T-helper 2 cell (primary cell): ENCODE measurements at places on chromosomes 13 and 19.

- DNase-seq, result no peak
Measured at GRCh38 chr19:3983542-3983914, 1.7 kb downstream of the EEF2 start.

DNA sequence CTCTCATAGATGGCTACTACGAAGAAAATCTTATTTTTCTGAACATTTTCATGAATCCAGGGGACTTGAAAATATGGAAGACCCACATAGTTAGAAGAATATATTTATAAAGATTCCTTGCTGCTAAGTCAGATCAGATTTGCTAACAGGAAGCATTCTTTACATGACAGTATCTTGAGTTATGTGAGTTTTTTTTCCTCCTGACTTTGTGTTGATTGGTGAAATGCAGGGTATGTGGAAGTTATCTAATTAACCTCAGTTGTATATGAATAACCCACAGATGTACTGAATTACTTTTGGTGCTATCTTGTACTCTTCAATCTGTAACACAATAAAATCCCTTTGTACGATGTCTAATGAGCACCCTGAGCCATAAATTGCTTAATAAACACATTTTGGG is 53.8 kb downstream of the ESD start:
- DNase-seq, result no peak

DNA sequence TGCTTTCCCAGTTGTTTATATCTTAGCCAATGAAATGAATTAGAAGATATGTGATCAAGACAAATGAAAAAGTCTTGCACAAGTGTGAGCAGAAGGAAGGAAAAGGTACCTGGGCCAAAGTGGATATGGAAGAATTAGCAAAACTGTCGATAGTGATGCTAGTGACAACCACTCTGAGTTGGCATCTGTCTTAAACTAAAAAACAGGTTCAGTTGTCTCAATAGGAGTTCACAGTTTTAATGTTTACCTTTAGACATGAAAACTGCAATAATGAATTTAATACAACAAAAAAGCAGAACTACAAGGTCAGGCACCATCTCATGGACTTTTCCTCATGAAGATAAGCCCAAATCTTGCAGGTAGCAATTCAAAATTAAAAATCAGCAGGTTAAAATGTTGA is 688.5 kb downstream of the EFNB2 start:
- no peak for DNase-seq

GRCh38 chr19:1255186-1256161 is 7.1 kb downstream of the MIDN start:
- no peak for DNase-seq

- no peak for DNase-seq
Measured at GRCh38 chr19:40356681-40357595, 8.4 kb downstream of the PLD3 start.

GRCh38 chr13:96968027-96968426 is 26.2 kb downstream of the OXGR1 start:
- no peak for DNase-seq

GRCh38 chr13:46687810-46688209 is 109.2 kb downstream of the ESD start:
- no peak for DNase-seq

DNA sequence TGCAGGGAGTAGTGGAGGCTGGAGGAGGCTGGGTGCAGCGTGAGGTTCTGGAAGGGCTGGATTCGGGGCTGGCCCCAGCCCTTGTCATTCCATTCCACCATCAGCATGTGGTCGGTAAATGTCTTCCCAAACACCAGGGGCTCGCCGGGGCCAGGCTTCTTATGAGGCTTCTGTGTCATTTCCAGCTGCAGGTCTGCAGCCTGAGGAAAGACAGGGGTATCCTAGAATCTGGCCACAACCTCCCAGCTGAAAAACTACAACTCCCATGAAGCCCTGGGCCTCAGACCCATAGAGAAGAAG is 4.4 kb downstream of the BCAT2 start:
- no peak for DNase-seq

GRCh38 chr19:5313307-5313706 is 27.3 kb downstream of the PTPRS start:
- DNase-seq, result no peak

DNA sequence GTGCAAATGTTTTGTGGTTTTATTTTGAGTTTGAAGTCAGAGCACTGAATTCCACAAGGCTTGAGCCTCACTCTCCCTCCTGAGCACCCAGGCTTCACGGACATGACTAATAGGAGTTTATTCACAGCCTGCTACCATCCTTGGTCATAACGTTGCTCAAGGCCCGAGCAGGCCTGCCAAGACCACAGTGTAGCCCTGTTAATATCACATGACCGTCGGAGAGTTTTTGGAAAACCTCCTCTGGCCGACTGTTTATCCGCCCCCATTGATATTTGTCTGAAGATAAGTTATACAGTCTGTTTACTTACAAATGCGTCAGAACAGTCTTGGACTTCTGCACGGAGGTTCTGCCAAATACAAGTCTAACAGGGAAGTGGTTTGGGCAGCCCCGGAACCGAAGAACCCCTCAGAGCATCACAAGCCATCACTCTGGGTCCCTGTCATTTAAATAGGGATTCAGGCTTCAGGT is 89.9 kb downstream of the COL4A2 start:
- no peak for DNase-seq

DNA sequence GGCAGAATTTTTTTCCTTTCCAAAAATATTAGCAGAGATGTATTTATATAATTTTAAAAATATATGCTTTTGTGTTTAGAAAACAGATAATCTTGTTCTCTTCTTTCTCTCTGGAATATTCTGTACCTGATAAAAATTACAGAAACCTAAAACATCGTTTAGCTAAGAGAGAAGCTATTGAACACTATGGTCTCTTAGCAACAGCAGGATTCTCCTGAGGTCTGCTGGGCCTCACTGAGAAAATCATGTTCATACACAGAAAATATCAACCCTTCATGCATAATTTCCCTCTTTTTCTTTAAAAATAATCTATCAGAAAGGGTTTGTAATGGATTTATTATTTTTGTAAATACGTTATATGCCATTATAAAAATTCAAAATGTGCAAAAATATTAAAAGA is 242.2 kb downstream of the DCLK1 start:
- DNase-seq, result no peak

DNA sequence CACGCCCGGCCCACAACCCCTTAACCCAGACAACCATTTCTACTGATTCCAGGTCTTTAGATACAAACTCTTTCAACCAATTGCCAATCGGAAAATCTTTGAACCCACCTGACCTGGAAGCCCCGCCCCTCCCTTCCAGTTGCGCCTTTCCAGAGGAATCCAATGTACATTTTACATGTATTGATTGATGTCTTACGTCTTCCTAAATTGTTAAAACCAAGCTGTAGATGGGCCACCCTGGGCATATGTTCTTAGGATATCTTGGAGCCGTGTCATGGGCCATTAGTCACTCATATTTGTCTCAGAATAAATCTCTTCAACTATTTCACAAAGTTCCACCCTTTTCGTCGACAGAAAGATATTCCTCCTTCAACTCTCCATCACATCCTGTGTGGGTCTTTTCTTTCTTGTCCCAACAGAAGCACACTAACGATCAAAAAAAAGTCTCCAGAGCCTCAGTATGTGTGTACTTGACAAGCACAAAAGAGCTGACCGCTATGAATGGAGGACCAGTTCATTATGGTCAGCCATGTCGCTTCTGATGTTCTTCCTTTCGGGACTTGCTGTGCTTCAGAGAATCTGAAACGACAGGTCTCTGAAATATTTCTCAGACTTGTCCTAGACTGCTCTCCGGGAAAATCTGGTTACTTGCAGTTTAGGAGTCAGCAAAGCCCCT is 601 bp upstream of the ZNF749 start:
- no peak for DNase-seq

- no peak for DNase-seq
Measured at GRCh38 chr19:16038196-16038695, 38.0 kb upstream of the TPM4 start.

- no peak for DNase-seq
Measured at GRCh38 chr19:44883922-44884321, 7.1 kb upstream of the TOMM40 start.

- no peak for DNase-seq
Measured at GRCh38 chr19:30226464-30227011, 145.6 kb upstream of the ZNF536 start.

DNA sequence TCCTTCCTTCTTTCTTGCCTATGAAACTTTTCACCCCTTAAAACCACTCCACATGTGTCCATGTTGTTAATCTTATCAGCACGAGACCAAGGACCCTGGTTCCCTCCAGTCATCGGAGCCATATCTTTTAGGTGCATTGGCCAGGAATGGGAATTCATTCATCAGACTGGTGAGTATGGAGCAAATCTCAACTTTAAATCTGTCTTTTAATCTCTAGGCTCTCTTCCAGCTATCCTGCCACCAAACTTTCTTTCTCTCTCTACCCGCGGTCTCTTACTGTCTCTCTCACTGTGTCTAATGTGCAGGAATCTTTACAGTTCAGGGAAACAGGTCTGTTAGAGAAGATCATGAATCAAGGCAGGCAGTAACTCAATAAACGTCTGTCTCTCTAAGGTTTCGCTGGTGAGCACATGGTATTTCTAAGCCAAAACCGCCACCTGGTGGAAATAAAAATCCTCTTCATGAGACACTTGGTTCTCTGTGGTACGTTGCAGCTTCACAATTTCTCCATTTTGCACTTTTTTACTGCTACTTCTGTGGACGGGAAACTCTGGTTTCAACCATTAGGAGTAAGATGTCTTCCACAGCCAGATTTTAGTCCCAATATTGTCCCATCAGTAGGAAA is 16.1 kb downstream of the LGALS16 start:
- peak; percentile 9 for DNase-seq

- DNase-seq, result no peak
Measured at GRCh38 chr19:290372-291005, 714 bp downstream of the PLPP2 start.

DNA sequence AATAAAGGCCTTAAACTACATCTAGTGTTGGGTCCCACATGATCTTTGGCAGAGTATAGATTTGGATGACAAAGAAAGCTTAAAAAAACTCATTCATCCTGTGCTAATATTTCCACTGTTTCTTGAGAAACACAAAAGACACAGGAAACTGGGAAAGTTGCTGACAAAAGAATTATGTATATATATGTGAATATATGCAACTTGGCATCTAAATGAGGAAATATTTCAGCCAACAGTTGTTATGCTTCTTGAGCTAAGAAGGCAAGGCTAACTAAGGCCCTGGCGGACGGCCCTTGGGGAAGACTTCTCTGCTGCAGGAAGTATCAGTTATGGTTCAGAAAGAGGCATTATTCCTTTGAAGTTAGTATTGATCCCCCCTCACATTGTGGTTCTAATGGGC is 491.8 kb downstream of the DIAPH3 start:
- DNase-seq, result no peak
